ENCODE measurements at places on chromosomes 3 and 15. TPM values are rescaled to one million over a fixed set of nuclear protein-coding genes. Genes with fewer than 3 reads are reported as not detected.

DNA sequence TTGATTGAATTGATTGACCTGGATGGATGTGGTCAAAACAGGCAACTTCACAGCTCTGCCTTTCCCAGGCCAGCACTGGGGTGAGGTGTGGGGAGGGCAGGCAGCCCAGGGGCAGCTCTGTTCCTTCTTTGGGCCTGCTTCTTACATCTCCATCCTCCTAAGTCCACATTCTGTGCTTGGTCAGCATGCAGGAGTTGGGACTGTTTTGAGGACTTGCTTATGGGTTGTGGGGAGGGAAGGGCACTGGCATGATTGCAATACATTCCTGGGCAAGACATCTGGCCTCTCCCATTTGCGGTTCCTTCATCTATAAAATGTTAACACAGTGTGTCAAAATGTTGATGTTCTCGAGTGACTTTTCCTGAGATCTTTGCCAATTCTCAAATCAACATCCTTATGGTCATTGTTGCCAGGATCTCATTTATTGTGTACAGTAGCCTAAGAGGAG lies 84.1 kb downstream of the ST6GAL1 start:
- peak; percentile 57 for DNase-seq

DNA sequence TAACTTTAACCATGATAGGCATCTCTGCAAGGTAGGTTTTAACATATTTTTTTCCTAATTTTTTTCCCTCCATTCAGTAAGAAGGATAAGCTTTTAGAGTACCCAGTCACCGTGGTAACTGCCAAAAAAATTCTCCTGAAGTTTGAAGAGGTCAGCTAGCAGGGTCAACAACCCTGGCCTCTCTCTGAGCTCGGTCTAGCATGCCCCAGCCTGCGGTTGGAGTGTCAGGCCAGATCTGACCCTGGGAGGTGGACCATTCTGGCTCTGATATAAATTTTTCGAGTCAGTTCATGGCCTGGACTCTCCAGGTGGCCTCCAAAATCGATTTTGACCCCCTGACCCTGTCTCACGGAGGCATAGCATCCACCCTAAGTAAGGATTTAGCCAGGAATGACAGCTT lies 29.7 kb downstream of the SOX2 start:
- DNase-seq, result no peak

DNA sequence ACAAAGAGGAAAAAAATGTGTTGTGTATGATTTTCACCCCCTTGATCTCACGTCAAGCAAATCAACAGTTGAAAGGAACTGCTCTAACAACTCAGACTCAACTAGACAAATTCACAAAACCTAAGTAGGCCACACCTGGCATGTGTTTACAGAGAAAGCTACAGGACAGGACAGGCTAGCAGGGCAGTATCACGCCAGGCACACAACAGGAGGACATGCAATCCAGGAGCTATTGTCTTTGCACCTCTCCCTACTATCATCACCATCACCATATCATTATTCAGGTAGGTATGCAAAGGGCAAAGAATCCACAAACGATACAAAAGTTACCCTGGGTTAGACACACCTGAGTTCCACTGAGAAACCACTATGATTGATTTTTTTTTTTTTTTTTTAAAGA lies 86.4 kb downstream of the TBL1XR1 start:
- DNase-seq, result no peak

TICRR gene
- total RNA-seq, result 8.5 TPM

KLF15 gene
- 5.3 TPM for total RNA-seq
